ENCODE measurements at places on chromosomes 4 and X.

GRCh38 chrX:130746709-130747342, 156.2 kb downstream of the ENOX2 start:
- no peak for DNase-seq

DNA sequence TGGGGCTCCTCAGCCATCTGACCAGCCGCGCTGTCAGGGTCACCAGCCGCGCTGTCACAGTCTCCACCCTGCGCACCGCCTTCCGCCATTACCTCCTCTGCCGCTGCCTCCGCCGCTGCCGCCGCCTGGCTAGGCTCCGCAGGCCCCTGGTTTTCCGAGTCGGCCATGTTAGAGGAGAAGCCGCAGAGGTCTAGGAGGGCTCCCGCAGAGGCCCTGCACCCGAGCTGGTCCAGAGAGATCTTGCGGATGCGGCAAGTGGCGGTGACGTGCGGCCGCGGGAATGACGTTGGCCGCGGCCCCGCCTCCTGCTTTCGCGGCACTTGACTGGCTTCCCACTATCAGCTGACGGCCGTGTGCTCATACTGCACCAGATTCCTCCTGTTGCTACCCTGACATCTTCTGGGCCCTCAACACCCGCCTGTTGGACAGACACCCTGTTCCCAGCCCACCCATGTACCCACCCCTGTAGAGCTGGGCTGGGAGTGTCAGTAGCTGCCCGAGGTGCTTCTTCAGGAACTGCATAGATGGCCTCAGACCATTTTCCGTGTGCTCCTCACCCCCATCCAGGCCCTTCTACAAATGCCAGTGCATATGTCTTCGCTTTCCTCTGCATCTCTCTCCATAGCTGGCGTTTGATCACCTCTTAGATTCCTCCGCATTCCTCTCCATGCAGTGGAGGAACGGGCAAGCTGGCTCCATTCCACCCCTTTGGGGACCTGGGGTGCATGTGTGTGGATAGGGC, at the start of gene NAP1L5:
NAP1L5 (minus strand) TSS at position 242 of the 742 bp plus-strand sequence; CDS start at position 167, 75 bp downstream.
- peak; percentile 58 for DNase-seq

DNA sequence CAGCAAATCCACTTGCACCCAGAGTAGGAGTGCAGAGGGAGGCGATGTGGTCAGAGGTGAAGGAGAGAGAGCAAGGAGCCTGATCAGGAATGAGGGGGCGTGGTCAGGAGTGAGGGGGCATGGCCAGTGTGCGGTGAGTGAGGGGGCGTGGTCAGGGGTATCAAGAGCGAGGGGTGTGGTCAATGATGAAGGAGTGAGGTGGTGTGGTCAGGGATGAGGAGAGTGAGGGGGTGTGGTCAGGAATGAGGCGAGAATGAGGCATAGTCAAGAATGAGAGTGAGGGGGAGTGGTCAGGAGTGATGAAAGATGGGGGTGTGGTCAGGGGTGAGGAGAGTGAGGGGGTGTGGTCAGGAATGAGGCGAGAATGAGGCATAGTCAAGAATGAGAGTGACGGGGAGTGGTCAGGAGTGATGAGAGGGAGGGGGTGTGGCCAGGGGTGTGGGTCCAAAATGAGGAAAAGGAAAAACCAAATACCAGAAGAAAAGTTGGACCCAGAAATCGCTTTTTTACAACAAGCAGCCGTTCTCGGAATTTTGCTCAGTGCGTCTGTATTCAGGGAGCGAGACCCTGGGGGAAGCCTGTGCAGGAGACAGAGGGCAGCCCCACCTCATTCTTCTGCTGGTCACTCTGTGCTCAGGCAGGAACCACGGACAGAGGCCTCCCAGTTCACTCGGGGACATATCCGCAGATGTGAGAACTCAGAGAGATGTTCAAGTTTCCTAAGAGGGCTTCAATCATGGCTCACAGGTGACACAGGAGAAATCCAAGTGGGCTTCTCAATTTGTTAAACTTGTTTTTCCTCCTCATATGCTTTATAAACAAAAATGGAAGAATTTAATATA, 47.5 kb downstream of the MAGEA1 start:
- peak; percentile 0 for DNase-seq

GRCh38 chr4:95409127-95409526, 139.6 kb downstream of the UNC5C start:
- DNase-seq: no peak

DNA sequence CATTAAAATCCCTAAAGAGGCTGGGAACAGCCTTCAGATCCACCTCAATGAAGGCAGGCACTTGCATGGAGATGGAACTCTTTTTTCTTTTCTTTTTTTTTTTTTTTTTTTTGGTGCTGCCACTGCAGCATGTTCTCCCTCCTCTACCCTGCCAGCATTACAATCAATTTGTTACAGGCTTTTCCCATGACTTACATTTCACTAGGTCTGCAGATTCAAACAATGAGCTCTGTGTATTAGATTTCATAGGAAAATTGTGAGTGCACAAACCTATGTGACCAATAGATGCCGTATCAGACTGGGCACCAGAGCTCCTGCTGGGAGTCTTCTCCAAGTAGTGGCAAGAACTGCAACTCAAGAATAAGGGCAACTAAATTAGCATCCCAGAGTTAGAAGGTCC, 63.8 kb upstream of the GABRQ start:
- DNase-seq: peak; percentile 69

- DNase-seq: no peak
Measured at GRCh38 chrX:16718824-16719333, 533 bp upstream of the SYAP1 start.

DNA sequence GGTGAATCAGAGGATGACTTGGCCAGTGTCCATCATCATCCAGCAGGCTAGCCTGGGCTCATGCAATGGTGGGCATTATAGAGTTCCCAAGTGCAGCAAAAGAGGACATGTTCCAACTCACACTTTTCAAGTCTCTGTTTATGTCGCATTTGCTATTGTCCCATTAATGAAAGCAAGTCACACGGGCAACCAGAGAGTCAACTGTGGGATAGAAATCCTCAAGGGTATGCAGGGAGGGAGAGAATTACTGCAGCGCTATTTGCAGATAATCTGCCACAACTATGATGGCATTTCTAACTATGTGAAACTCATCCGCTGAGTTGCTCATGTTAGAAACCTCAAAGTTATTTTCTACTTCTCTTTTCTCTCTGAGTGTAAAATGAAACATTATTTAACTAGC, 78.5 kb upstream of the TAB3 start:
- DNase-seq: no peak

DNA sequence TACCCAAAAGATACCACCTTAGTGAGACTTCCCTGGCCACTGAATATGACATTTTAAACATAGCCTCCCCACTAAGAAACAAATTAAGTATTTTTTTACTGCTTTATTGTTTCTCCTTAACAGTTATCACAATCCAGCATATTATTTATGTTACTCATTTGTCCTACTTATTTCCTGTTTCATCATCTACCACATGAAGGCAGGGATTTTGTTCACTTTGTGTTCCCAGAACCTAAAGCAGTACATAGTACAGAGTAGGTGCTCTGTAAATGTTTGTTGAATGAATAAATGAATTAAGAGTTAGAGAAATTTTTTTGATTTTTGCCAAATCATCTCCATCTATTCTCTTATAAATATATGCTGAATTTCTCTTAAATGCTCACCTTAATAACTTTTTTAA, 318.4 kb upstream of the GIMD1 start:
- no peak for DNase-seq

DNA sequence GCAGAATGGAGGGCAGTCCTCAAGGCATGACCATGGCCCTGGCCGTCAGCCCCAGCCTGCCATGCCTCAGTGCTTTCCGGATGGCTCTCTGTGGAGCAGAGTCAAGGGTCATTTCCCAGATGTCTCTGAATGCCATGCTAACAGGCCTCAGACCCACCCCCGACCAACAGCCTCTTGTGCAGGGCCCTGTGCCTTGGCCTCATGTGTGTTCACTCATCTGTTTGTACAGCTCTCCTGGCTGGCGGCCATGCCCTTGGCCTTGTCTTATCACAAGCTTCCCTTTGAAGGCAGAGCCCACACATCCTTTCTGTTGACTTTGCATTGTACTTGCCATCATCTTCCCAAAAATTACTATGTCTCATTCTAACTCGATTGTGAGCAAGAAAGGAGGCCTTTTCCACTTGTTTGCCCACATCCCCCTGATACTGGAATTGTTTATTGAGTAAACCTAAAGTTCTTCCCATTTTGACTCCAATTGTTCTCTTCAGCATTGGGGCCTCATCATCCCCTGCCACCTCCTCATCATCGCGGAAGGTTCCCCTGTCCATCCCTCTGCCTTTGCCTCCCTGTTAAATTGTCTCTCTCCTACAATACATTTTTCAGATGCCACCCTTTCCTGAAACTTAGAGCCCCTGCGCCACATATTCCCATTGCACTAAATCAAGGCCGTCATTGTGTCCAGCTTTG, 6.3 kb downstream of the CA5B start:
- DNase-seq: no peak

DNA sequence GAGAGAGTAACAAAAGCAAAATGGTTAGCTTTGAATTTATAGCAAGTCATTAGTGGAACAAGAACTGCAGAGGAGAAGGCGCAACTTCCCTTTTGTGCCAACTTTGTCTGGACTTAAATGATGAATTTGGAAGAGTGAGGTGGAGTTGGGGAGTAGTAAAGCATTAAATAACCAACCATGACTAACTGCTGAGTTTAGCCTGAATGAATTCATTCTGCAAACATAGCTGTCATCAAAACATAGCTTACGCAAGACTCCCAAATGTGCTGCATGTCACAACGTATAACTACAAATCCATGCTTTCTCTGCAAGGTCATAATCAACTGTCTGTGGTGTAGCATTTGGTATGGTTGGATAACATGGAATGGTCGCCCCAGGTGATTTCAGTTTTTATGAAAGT, 75.9 kb upstream of the RPL34 start:
- DNase-seq: no peak

GRCh38 chr4:2954358-2955185, 8.6 kb downstream of the NOP14 start:
- DNase-seq: no peak

- DNase-seq: no peak
Measured at GRCh38 chr4:57668621-57669020, 558.4 kb upstream of the IGFBP7 start.

GRCh38 chr4:140968371-140968770, 164.9 kb downstream of the RNF150 start:
- DNase-seq: no peak

GRCh38 chrX:72306851-72307645, 1.3 kb upstream of the CITED1 start:
- peak; percentile 76 for DNase-seq

GRCh38 chr4:99300934-99301333, 10.1 kb upstream of the ADH1A start:
- DNase-seq: peak; percentile 6

DNA sequence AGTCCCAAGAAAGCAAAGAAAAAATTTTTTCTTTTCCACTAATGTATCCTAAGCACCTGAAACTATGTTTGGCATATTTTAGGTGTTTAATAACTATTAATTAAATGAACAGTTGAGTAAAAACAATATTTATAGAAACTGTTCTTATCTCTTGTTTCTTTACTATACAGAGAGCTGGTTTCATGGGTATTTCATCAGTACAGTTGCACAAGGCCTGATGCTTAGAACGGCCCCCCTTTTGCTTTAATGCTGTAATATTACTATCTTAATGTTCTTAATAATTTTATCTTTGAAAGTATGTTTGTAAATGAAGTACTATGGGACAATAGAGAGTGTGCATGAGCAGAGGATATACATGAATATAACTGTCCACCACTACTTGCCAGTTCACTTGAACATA, 479.1 kb upstream of the SLIT2 start:
- DNase-seq: no peak

DNA sequence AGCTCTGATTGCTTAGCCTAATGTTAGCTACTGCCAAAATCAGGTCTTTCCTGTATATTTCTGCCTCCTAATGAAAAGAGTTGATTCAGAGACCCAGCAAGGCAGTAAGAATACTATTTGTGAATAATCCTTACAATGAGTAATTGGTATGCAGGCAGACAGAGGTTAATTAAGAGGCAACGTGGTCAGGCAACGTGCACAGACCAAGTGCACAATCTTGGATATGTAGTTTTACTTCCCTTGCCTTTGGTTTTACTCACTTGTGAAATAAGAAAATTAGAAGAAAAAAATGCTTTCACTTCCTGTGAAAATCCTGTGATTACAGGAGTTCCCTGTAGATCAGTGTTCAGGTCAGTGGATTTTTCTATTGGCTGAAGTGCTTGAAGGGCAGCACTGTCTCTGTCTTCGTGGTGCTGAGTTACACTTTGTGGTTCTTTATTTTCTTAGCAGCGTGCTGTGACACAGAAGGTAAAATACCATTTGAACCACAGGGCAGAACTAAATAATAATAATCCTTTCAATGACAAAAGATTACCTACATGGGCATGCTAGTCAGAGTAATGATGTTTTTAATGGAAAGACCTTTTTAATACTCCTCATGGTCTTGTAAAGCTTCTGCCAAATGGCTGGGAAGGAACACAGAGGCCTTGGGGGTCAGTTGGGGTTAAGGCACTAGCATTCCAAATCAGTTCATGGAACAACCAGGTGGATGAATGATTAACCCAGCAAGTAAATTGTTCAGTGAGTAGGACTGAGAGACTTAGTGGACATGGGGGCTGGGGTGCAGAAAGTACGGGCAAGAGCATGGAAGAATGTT, 430.9 kb downstream of the MAPK10 start:
- DNase-seq: no peak

DNA sequence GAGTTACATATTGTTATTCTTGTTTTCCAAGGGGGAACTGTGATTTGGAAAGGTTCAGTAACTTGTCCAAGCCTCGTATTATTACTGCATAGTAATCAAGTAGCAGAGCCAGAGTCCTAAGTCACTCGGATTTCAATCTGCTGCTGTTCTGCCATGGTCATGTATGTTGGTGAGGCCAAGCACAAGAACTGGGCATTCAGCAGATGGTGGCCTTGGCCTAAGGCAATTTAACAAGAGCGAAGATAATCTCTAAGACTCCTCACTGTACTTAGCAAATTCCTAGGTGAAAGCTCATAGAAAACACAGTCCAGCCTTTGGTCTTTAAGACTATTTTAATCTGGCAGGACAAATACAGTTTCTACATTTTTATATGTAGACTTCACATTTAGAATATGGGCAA, 64.8 kb downstream of the NDST3 start:
- DNase-seq: peak; percentile 71

GRCh38 chr4:84530871-84531270, 31.8 kb upstream of the NKX6-1 start:
- no peak for DNase-seq

GRCh38 chr4:86670756-86671155, 76.6 kb downstream of the PTPN13 start:
- DNase-seq: no peak
